Placental pericyte (primary cell): ENCODE measurements at places on chromosomes 7 and 10. TPM values are rescaled to one million over a fixed set of nuclear protein-coding genes. Genes with fewer than 3 reads are reported as not detected.

The UPK3B gene
- not detected in 2 replicates for total RNA-seq

The DENND11 gene
- 3.4 and 4.2 TPM in 2 replicates for total RNA-seq

The PNLIP gene
- total RNA-seq = not detected in 2 replicates

The CFTR gene
- not detected in 2 replicates for total RNA-seq

The STOX1 gene
- 0.22 and 0.43 TPM in 2 replicates for total RNA-seq

The SFTPD gene
- total RNA-seq = 0.66 TPM in 1 of 2 replicates, not detected in the other

The LBX1 gene
- not detected in 2 replicates for total RNA-seq

The MMD2 gene
- not detected in 2 replicates for total RNA-seq

The LRRC17 gene
- total RNA-seq = 5.7 and 49.7 TPM in 2 replicates

The PRTFDC1 gene
- total RNA-seq = 11.8 and 15.6 TPM in 2 replicates

The SLC16A12 gene
- total RNA-seq = 0.14 and 0.22 TPM in 2 replicates

The FEZF1 gene
- total RNA-seq = not detected in 2 replicates

The NUTM2B gene
- under 0.01 and 0.43 TPM in 2 replicates for total RNA-seq

The OR2A5 gene
- not detected in 2 replicates for total RNA-seq

The CD36 gene
- 1.4 and 8.8 TPM in 2 replicates for total RNA-seq

The MBL2 gene
- not detected in 2 replicates for total RNA-seq

The HECW1 gene
- total RNA-seq = 3.7 and 5.9 TPM in 2 replicates

The BMPER gene
- total RNA-seq = 16.6 and 24.5 TPM in 2 replicates

The AS3MT gene
- 0.43 and 0.88 TPM in 2 replicates for total RNA-seq

The COL1A2 gene
- 2,752 and 5,307 TPM in 2 replicates for total RNA-seq

The MKX gene
- under 0.01 and 0.14 TPM in 2 replicates for total RNA-seq

The LUC7L2 gene
- total RNA-seq = 47.1 and 65.2 TPM in 2 replicates

The ACHE gene
- 0.14 and 0.22 TPM in 2 replicates for total RNA-seq

The NEUROG3 gene
- not detected in 2 replicates for total RNA-seq

The GPNMB gene
- total RNA-seq = 93.1 and 188 TPM in 2 replicates

The AFAP1L2 gene
- 12.6 and 62.2 TPM in 2 replicates for total RNA-seq

The TCAF2 gene
- 0.22 and 1.9 TPM in 2 replicates for total RNA-seq

The IGF2BP3 gene
- total RNA-seq = 88.4 and 180 TPM in 2 replicates

The EPHA1 gene
- 0.43 TPM in 1 of 2 replicates, not detected in the other for total RNA-seq

The ASIC3 gene
- total RNA-seq = 0.44 TPM in 1 of 2 replicates, not detected in the other

The CYP3A5 gene
- total RNA-seq = under 0.01 and 0.72 TPM in 2 replicates

The BBS9 gene
- total RNA-seq = 14.2 and 17.5 TPM in 2 replicates

The PLCE1 gene
- total RNA-seq = under 0.01 and 0.29 TPM in 2 replicates

The SPDYE2B gene
- total RNA-seq = not detected in 2 replicates

The ERCC6 gene
- 14.0 and 22.2 TPM in 2 replicates for total RNA-seq

The FRMPD2 gene
- total RNA-seq = not detected in 2 replicates

The ASZ1 gene
- total RNA-seq = not detected in 2 replicates

The VPS26A gene
- total RNA-seq = 22.9 and 53.8 TPM in 2 replicates

The PDE6C gene
- total RNA-seq = not detected in 2 replicates

The CYP26C1 gene
- total RNA-seq = 0.14 TPM in 1 of 2 replicates, not detected in the other

The ADRB1 gene
- not detected in 2 replicates for total RNA-seq

The JAKMIP3 gene
- under 0.01 TPM in 2 replicates for total RNA-seq

The GLI3 gene
- total RNA-seq = 5.9 and 8.2 TPM in 2 replicates

The ADAMTS14 gene
- total RNA-seq = 2.2 and 12.5 TPM in 2 replicates

The EVX1 gene
- total RNA-seq = not detected in 2 replicates

The RBAK gene
- 7.4 and 7.7 TPM in 2 replicates for total RNA-seq

The OGDHL gene
- total RNA-seq = 0.14 and 0.22 TPM in 2 replicates

The TLL2 gene
- total RNA-seq = not detected in 2 replicates

The TEX47 gene
- total RNA-seq = not detected in 2 replicates

The SUN3 gene
- not detected in 2 replicates for total RNA-seq

The DYDC1 gene
- total RNA-seq = not detected in 2 replicates

The HELLS gene
- 2.8 and 74.2 TPM in 2 replicates for total RNA-seq
